ENCODE measurements at places on chromosomes 1 and 21.

DNA sequence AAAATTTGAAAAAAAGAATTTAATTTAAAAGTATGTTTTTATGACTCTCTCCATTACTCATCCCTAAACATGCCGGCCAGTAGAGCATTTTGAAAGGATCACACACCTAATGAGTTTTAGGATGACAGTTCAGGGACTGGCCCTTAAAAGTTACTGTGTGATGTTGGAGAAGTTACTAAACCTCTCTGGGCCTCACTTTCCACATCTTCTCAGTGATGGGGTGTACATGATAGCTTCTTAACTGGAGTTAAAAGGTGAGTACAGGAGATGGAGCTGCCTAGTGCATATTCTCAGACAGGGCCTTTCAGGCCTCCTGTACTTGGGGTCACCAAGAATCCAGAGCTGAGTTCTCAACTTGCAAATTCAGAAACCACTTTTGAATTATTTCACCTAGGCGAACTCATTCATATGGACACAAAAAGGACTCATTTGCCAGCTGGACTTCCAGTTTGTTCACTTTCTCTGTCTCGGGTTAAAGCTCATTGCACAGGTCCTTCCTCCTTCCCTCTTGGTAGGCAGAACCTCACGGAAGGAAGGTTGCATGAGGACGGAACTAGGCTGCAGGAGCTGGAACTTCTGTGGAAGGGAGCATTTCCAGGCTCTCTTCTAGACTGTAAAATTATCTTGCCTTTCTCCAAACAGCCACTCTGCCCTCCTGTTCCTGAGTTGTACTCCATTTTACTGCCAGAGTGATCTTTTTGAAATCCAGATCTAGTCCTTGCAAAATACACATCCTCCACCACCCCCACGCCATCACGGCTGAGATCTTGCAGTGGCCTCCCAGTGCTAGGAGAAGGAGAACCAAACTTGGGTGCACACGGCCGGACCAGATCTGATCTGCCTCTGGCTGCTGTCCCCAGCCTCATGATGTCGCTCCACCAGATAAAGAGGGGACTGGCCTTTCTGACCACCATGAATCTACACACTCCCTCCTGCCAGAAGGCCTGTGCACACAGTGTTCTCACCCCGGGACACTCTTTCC, 4.3 kb upstream of the SLC30A1 start:
- DNase-seq, result no peak

- DNase-seq, result no peak
These were observed 8.8 kb upstream of the RNPC3 start for GRCh38 chr1:103516693-103517092.

- no peak for DNase-seq
These were observed 23.2 kb downstream of the OR13G1 start for GRCh38 chr1:247656221-247656875.

GRCh38 chr1:245246433-245246832, 91.6 kb downstream of the KIF26B start:
- DNase-seq, result no peak

GRCh38 chr1:236172041-236172579, 29.8 kb downstream of the GPR137B start:
- DNase-seq, result no peak

DNA sequence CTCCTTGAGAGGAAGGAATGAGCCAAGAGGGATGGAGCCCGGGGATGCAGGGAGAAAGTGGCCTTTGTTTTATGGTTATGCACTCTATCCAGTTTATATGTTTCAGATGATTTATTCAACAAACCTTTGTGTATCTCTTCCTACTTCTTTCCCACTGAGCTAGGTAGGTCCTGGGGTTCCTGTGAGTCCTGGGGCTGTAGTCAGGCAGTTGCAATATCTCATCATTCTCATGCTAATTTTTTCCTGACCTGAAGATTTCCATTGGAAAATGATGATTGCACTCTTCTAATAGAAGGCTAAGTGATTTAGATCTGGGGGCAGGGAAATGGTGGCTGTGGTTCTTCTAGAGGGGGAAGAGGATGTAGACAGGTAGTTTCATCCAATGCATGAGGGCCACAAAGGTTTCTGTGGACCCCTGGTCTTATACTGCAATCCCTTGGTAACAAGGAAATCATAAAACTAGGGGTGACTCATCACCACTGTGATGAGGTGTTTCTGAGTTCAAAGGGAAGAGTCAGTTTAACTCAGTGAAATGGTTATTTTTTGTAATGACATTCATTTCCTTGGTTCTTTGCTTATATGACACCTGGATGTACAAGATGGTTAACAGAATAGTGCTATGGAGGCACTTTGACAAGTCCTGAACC, 20.2 kb downstream of the B3GALT5 start:
- DNase-seq, result no peak

GRCh38 chr21:37072274-37072987, 440 bp downstream of the PIGP start:
- DNase-seq, result peak; percentile 96

DNA sequence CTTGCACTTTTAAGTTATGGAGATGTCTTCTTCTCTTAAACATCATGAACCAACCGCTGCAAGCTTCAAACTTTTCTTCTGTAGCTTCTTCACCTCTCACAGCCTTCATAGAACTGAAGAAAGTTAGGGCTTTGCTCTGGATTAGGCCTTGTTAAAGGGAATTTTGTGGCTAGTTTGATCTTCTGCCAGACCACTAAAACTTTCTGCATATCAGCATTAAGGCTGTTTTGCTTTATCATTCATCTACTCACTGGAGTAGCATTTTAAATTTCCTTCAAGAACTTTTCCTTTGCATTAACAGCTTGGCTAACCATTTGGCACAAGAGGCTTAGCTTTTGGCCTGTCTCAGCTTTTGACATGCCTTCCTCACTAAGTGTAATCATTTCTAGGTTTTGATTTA, 43.0 kb upstream of the RGL1 start:
- DNase-seq, result no peak

DNA sequence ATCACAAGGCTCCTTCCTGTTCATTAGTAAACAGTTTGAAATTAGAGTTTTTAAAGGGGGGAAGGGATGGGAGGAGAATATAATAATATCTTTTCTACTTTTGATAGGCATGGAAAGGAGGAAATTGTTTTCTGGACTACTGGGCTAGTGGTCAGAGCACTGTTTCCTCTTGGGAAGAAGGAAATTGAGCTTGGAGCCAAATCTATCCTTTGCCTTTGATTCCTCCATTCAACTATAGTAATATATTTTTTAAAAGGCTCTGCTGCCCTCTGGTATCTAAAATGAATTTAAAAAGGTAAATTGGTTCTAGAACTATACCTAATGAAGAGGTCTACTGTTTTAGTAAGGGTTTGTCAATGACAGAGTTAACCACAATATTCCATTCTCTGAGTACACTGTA, 5.9 kb downstream of the IARS2 start:
- no peak for DNase-seq

DNA sequence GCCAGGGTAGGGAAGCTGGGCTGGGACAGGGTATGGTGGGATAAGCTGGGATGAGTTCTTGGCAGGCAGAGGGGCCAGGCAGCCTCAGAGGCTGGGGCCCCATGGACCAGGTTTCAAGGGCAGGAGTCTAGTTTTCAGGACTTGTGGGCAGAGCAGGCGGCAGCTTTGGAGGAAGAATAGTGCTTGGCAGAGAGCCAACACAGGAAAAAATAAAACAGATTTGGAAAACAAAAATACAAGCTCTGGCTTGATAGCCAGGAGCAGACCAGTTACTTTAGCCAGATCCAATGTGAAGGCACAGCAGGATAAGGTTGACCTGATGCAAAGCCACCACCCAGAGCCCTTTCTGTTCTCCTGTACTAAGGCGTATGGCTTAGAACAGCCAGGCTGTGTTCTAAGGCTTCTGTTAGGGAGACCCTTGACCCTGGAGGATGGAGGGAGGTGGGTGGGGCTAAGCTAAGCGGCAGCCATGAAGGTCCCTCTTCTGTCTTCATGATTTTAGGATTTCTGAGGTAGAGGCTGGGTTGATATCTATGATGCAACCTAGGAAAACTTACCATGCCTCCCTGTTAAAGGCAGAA, 5.5 kb downstream of the TRAF5 start:
- DNase-seq, result no peak

DNA sequence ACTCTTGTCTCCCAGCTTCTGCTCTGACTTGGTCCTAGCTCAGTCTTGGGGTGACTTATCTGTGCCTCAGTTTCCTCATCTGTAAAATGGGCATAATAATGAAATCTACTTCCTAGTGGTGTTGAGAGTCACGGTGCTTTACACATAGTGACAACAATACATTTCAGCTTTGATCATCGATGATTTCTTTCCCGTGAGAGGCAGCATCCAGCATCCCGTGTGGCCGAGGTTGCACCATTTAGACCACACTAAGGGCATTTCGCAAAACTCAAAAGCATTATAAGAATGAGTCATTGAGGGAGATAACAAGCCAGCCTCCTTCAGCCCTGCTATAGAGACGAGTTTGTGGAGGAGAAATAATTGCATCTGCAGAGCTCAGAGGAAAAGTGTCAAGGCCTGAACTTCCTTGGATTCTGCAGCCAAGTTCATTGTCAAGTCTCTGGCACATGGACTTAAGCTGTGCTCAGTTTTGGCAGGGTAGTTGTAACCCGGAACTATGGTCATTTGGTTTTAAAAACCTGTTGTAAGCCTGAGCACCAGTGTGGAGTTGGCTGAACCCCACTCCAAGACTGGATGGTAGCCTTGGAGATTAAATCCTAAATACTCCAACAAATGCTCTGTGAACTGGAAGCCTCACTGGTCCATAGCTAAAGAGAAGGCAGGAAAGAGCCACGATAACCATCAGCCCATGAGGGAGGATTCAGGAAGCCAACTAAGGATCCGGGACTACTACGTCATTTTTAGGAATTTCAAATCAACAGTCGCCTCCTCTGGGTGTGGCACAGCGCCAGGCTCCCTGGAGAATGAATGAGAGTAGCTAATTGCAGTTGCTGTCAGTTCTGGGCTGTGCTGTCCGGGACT, 64.2 kb downstream of the TCP10L start:
- peak; percentile 71 for DNase-seq

DNA sequence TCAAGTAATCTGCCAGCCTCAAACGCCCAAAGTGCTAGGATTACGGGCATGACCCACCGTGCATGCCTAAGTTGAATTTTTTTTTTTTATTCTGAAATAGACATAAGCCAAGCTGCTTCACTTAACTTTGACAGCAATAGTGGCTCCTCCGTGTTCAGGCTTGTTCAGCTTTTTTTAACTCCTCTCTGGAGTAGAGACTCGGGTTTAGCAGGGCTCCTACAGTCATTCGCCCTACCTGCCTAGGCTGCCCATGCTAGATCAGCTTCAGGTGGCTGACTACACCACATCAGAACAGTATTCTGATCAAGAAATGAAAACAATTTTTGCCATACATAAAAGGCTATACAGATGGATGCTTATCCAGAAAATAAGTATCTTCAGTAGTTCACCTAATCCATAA, 14.7 kb downstream of the ARID4B start:
- no peak for DNase-seq

- no peak for DNase-seq
These were observed 39.0 kb upstream of the SYNC start for GRCh38 chr1:32741413-32742198.

GRCh38 chr1:3068564-3069431, at the start of gene PRDM16:
Gene PRDM16 (plus strand): TSS chr1:3069203. CDS start chr1:3069260, 57 bp downstream.
- no peak for DNase-seq

GRCh38 chr1:201353186-201353940, 24.1 kb downstream of the TNNT2 start:
- DNase-seq, result no peak

DNA sequence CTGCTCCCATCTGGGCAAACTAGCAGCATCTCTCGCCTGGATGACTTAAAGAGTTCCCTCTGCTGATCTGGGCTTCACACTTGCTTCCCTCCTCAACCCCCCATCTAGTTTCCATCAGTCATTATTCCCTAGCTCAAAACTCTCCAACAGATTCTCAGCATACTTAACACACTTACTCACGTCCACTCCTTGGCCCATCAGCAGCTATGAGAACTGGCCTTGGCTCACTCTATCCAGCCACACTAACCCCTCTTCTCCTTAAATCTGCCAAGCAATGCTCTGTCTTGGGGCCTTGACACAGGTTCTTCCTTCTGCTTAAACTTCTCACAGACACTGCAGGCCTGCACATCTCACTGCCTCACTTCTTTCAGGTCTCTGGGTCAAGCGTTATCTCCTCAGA, 41.6 kb downstream of the GNG12 start:
- DNase-seq, result no peak

GRCh38 chr1:118963138-118963455, 25.0 kb downstream of the TBX15 start:
- DNase-seq, result no peak

DNA sequence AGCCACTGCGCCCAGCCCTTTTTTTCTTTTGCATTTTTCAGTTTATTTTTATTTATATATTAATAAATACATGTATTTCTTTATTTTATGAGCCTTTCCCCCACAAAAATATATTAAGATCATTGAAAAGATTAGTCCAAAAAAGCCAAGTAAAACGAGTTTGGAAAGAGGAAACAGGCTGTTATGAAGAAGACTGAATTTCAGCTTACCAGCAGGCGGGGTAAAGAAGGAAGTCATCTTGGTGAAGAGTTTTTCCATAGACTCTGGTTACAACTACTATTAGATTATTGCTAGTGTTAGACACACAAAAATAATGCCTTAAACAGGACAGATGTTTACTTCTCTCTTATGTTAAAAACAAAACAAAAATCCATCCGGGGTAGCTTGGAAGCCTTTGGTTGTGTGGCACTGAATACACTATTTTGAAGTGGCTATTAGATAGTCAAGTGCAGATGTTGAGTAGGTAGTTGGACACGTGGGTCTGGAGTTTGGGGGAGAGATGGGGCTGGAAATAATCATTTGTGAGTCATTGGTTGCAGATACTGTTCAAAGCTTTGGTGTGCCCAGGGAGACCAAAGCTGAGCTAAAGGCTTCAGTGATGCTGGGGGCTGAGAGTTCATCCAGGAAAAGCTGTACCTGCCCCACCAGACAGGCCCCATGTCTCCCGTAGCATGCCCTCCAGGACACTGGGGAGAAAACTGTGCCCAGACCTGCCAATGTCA, 8.7 kb upstream of the LRRC71 start:
- peak; percentile 43 for DNase-seq

DNA sequence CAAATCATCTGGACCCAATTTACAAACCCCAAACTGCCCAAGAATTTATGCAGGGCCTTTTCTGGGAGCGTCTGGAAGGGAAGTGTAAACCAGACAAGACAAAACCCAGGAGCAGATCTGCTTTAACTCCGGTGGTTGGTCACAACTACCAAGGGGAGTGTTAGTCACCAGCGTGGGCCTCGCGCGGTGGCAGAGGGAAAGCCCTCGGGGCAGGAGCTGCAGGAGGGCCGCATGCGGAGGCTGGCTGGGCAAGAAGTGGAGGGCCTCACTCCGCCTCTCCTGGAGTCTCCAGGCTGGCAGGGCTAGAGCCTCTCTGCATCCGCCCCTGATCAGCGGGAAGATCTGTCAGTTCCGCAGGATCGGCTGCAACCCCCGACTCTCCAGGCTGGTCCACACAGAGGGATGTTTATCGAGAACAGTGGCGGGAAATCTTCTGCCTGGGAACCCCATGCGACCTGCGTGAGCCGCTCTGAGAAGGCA, 2.0 kb downstream of the COL24A1 start:
- DNase-seq, result no peak

GRCh38 chr21:18204931-18205330, 39.7 kb upstream of the CHODL start:
- DNase-seq, result no peak

- DNase-seq, result no peak
These were observed 25.3 kb upstream of the RRP15 start for GRCh38 chr1:218259800-218260199.

- DNase-seq, result peak; percentile 35
These were observed 118.8 kb upstream of the TMPRSS15 start for GRCh38 chr21:18522181-18522972.

- no peak for DNase-seq
These were observed 1.9 kb downstream of the SH3BGR start for GRCh38 chr21:39453571-39454179.

- peak; percentile 47 for DNase-seq
These were observed 33.0 kb downstream of the MRAP start for GRCh38 chr21:32331444-32332305.
